ENCODE measurements at places on chromosomes 7 and 10.

- DNase-seq = no peak
Observed at GRCh38 chr10:8189458-8189857, 135.0 kb downstream of the GATA3 start.

DNA sequence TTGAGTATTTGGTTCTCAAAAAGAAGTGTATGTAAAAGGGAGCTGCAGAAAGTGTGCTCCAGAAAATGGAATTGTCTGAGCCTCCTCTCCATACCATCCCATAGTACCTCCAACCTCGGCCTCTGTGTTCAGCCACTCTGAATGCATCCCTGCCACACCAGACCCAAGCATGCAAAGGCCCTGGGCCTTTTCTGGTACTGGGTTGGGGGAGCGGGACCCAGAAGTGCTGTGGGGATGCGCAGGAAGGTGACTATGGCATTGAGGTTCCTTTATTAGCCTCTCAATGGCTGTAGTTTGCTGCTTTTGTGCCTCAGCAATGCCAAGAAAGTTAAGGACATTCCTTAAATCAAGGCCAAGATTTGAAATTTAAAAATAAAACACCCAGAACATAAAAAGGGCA is 2.1 kb upstream of the KCNMA1 start:
- no peak for DNase-seq

DNA sequence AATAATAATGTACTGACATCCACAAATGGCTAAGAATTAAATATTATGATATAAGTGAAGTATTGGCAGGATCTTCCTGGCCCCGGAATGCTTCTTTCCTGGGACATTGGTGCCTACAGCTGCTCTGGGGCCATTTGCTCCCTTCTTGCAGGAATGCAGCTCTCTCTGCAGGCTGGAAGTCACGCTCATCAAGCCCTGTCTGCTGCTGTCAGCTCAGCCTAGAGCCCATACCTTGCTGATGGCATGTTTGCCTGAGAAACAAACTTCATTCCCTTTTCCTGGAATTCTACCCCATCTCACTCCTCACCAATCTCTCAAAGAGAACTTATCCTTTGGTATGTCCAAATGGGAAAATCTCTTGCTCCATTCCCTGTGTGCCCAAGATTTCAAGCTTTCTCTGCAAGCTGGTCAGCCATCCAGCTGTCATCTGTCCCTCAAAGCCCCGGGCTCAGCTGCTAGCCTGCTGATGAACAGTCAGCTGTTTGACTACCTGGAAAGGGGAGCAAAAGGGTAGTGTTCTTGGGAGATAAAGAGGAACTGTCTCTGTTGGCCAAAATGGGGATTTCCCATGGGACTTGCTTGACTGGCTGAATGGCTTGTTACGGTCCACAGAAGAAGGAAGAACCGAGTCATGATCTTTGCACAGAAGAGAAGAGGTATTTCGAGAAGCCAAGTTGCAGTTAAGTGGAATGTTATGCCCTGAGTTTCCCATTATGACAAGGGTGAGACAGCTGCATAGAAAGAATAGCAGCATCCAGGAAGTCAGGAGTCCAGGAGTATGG is 12.0 kb upstream of the RASSF4 start:
- DNase-seq = no peak

- DNase-seq = no peak
Observed at GRCh38 chr10:100725071-100725471, 20.3 kb upstream of the PAX2 start.

DNA sequence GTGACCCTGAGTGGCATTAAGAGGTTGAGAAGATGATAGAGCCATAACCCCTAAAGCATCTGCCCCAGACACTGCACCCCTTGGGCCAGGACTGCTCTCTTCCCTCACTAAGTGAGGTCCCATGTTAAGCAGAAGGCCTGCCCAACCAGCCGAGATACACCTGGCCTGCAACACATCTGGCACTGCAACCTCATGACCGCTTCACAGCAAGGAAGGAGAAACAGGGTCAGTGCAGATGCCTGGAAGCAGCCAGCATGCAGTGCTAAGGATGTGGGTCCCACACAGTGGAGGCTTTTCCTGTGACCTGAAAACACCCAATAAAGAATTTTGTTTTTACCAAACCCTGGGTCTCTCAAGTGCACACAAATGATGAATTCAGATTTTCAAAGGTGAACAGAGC is 7.4 kb downstream of the NOD1 start:
- DNase-seq = no peak

DNA sequence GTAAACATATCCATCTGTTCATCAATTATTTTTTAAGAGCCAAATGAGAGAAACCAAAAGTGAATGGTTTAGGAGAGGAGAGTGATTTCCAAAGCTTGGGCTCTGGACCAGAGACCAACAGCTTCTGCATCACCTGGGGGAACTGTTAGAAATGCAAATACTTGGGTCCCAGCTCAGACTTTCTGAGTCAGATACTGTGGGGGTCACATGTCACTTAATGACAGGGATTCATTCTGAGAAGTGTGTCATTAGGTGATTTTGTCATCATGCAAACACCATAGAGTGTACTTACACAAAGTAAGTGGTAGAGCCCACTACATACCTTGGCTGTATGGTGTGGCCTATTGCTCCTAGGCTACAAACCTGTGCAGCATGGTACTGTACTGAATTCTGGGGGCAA is 128.5 kb upstream of the PRR15 start:
- DNase-seq = no peak

DNA sequence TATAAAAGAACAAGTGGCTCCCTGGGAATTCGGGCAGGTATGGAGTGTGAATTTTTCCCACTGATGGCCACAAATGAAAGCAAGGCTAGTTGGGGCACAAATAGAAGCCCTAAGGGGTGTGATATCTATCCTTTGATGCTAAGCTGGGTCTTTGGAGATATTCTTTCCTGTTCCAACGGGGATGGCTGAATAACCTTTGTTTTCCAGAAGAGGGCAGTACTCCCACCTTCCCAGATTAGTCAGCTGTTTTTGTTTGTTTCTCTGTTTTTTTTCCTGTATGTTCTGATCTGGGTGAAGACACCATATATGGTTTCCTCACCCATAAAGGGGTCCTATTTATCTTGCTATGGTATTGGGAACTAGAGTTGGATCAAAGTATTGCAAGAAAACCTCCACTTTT is 947.7 kb upstream of the SORCS1 start:
- no peak for DNase-seq

- DNase-seq = no peak
Observed at GRCh38 chr7:73900286-73900685, 39.3 kb downstream of the TMEM270 start.

GRCh38 chr7:104643587-104644217 is 315.3 kb downstream of the LHFPL3 start:
- no peak for DNase-seq

- no peak for DNase-seq
Observed at GRCh38 chr10:122471531-122472177, 10.3 kb downstream of the HTRA1 start.

- no peak for DNase-seq
Observed at GRCh38 chr10:70164163-70164562, 6.2 kb downstream of the SAR1A start.

Measured in stimulated activated CD8-positive, alpha-beta memory T cell treated with anti-CD3 and anti-CD28 coated beads, Interleukin-2, amount 100 ng/mL, for 1 hour (primary cell).